ENCODE measurements at places on chromosomes 16 and 17.

DNA sequence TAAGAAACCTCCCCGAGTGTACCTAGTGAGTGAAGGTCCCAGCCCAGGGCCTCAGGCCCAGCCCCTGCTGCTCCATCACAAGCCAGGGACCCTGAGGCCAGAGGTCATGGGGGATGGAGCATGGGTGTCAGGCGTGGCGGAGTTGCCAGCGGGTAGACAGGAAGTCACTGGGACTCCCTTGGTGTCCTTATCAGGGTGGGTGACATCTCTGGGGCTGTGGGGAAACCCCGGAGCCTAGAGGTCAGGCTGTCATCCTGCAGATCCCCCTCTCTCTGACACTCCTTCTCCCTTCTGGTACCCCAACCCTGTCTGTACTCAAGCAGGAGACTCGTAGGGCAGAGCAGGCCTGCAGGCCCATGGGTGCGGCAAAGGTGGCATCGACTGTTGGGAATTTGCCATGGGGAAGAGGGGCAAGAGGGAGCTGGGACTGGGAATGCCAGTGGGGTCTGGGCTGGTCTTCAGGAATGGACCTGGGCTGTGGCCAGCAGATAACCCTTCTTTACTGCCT lies 10.8 kb upstream of the ADGRG1 start:
- DNase-seq = no peak

- no peak for DNase-seq
These were observed 78.7 kb upstream of the FAM20A start for GRCh38 chr17:68679882-68680281.

GRCh38 chr16:51834133-51834532 lies 683.1 kb upstream of the SALL1 start:
- DNase-seq = no peak

DNA sequence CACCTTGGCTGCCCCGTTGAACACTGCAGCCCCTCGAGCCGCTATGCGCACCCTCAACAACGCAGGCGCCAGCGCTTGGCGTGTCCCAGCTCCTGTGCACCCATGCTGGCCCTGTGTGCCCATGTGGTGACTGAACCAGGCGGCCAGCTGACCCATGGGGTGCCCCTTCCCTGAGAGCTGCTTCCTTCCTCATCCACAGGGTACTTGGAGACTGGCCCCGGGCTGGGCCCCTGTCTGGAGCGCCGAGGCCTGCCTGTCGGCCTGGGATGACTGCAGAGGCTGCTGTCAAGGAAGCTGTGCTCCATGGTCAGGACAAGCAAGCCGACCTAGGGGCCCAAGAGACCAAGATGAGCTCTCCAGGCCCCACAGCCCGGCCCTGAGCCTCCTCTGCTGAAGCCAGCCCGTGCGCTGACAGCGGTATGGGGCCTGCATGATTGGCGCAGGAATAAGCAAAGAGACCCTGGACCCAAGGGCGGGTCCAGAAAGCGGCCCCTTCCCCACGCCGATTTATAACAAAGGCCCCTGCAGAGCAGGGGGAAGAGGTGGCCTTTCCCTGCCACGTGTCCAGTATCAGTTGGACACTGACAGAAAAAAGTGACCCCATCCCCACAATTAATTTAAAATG lies 21.6 kb upstream of the BAHCC1 start:
- no peak for DNase-seq

- peak; percentile 72 for DNase-seq
These were observed 28.8 kb downstream of the RNF43 start for GRCh38 chr17:58388302-58389190.

GRCh38 chr17:78341559-78342448 lies 18.1 kb downstream of the SOCS3 start:
- DNase-seq = no peak

DNA sequence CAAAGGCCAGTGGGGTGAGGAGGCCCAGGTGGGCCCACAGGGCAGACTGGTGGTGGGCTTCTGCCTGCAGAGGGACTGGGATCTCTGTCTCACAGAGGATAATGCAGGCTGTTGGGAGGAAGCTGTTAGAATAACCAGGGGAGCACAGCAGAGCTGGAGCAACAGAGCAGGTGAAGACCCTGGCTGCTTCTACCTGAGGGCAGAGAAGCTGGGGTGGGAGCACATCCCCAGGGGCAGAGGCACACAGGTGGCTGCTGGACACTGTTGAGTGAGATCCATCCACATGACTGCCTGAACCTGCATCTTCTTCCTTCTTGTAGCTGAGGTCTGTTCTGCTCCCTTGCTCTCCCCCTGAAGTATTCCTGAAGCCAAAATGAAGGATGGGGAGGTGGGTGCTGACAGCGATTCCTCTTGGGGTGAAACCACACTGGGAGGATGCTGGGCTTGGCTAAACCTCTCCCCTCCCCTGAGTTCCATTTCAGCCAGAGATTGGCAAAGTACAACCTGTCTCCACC lies 1725.0 kb downstream of the TP53TG3F start:
- no peak for DNase-seq

- no peak for DNase-seq
These were observed 129.7 kb upstream of the GSE1 start for GRCh38 chr16:85483424-85483823.

DNA sequence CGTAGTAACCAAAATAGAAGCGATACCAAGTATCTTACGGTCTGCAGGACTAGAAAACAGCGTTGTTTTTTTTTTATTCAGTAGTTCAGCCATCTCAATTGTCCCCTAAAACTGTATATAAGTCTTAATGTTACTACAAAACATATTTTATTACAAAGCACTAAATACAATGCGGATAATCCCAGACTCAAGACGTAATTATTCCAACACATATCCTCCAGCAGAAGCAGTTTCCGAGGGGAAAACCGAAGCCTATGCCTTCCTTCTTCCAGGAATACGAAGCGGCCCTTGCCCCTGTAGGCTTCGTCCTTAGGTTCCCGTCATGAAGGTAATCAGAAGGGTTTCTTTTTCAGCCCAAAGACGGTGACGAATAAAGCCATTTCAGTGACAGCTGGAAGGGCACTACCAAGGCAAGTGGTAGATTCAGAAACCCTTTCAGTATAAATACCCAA lies 2.3 kb downstream of the TMEM107 start:
- no peak for DNase-seq

GRCh38 chr16:23408242-23408822 lies 44.7 kb downstream of the COG7 start:
- no peak for DNase-seq

DNA sequence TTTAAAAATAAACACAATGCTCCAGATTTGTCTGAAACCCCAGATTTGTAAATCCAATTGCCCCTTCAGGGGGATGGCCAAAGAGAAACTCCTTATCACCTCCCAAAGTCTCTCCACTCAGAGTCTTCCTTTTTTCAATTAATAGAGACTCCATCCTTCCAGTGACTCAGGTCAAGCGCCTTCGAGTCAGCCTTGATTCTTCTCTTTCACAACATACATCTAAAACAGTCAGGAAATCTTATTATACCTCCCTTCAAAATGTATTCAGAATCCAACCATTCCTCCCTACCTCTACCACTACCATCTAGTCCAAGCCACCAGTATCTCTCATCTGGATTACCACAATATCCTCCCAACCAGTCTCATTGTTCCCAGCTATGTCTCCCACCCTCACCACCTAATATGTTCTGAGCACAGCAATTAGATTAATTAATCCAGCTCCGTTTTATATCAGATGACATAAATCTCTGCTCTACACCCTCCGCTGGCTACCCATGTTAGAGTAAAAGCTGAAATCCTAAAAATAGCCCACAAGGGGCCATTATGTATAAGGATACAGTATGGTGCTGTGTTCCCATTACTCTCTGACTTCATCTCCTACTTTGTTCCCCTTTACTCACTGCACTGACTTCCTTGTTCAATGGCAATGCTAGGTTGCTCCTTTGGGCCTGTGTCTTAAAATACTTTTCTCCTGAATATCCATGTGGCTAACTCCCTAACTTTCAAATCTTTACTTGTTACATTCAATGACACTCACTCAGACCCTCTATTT lies 11.8 kb downstream of the SIAH1 start:
- no peak for DNase-seq

DNA sequence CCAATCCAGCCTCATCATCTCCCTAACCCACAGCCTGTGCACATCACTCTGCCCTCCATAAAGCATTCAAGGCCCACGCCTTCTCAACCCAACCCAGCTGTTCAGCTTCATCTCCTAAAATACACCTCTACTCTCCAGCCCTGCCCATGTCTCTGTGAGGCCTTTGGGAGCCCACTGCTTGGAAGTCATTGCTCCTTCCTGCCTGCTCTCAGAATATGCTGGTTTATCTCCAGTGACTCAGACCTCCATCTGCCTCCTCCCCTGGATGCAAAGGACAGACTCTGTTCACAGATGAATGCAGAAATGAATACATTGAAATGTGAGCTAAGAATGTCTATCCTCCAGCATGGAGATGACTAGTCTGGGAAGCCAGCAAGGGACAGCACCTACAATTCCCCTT lies 19.0 kb downstream of the KCNG4 start:
- DNase-seq = no peak

GRCh38 chr16:67733734-67734470 lies 14.8 kb upstream of the GFOD2 start:
- DNase-seq = no peak

- DNase-seq = no peak
These were observed 19.1 kb downstream of the METRNL start for GRCh38 chr17:83098241-83099085.

- no peak for DNase-seq
These were observed 334.5 kb downstream of the SEC14L1 start for GRCh38 chr17:77475016-77475976.

All from LNCaP clone FGC (cell line).